HepG2 (cell line): ENCODE measurements at places on chromosomes 1 and 21. TPM values are rescaled to one million over a fixed set of nuclear protein-coding genes. Genes with fewer than 3 reads are reported as not detected.

DNA sequence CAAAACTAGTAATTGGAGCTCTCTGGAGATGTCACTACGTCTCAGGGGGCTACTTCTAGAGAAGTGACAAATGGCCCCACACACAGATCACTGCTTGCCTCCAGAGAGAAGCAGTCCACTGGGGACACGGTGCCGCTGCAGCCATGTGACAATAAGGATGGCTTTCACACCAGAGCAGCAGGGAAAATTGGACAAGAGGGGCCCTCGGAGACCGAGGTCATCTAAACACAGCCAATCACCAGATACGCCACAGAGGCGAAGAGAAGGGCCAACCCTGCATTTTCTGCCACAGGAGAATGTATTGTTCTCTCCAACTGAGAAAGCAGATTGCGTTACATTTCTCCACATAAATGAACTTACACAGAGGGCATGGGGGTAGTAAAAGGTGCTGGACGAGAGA is 51.2 kb upstream of the TIAM1 start:
- DNase-seq: no peak

DNA sequence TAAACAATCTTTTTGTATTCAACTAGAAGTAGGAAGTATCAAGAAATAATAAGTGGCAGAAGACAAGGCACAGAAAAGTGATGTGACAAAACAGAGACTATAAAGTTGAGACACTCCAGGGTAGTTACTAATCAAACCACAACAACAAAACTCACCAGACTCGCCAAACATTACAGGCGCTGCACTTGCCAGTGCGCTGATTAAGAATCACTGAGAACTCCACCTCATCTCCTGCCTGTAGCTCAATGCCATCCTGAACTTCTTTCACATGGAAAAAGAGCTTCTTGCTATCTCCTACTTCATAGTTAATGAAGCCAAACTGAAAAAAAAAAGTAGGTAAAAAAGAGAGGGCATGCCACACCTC is 2.8 kb upstream of the NRAS start:
- DNase-seq: no peak

Gene TLCD4
- 4.1 and 4.7 TPM in 2 replicates for polyA plus RNA-seq

Gene TIE1
- polyA plus RNA-seq: 0.58 and 2.5 TPM in 2 replicates

DNA sequence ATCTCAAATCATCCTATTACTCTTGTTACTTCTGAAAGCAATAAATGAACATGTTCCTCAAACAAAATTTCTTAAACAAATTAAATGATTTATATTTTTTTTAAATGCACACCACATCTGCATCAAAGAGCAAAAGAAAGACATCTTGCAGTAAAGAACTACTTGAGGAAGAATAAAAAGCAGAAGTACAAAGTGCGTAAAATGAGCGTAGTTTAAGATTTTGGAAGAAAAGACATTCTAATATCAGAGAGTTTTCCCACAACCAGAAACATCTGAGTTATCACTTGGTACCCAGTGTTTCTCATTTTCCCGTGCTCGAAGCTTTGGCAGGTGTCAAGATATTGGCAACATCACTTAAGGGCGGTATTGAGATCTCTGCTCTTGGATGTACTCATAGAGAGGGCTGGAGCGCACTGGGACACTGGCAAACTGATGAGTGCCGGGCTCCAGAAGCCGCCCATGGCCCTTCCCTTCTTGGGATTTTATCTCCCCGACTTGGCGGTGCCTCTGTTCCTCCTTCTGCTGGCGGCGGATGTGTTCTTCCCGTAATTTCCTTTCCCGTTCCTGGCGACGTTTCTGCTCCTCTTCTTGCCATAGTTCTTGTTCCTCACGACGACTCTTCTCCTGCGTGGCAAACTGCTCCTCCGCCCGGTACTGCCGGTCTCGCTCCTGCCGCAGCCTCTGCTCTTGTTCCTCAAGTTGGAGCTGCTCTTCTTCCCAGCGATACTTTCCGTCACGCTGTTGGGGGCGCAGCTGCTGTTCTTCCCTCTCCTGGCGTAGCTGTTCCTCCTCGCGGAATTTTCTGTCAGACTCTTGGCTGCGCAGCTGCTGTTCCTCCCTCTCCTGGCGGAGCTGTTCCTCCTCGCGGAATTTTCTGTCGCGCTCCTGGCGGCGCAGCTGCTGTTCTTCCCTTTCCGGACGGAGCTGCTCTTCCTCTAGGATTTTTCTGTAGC is 7.9 kb downstream of the TCHH start:
- no peak for DNase-seq

DNA sequence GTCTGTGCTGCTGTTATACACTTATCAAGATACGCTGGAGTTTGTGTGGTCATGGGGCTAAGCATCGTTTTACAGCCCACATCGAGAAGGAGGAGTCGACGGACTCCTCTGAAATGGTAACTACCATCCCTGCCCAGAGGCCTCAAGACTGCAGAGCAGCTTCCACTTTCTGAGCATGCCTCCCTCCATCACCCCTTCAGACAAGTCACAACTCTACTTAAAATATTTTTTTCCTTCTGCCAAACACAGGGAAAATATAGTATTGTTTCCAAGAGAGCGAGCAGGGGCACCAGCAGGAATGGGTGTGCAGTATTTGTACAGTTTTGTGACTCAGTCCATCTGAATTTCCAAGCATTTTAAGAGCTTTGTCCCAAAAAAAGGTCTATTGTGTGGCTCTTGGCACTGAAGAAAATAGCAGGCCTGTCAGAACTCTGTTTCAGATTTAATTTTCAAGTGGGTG is 14.1 kb downstream of the EVA1C start:
- DNase-seq: peak; percentile 23

Gene PODN
- 0.10 and 0.13 TPM in 2 replicates for polyA plus RNA-seq

GRCh38 chr1:109151146-109151990 is 37.5 kb downstream of the ELAPOR1 start:
- DNase-seq: peak; percentile 49

- no peak for DNase-seq
Observed at GRCh38 chr1:21261551-21262292, 28.5 kb downstream of the ECE1 start.

DNA sequence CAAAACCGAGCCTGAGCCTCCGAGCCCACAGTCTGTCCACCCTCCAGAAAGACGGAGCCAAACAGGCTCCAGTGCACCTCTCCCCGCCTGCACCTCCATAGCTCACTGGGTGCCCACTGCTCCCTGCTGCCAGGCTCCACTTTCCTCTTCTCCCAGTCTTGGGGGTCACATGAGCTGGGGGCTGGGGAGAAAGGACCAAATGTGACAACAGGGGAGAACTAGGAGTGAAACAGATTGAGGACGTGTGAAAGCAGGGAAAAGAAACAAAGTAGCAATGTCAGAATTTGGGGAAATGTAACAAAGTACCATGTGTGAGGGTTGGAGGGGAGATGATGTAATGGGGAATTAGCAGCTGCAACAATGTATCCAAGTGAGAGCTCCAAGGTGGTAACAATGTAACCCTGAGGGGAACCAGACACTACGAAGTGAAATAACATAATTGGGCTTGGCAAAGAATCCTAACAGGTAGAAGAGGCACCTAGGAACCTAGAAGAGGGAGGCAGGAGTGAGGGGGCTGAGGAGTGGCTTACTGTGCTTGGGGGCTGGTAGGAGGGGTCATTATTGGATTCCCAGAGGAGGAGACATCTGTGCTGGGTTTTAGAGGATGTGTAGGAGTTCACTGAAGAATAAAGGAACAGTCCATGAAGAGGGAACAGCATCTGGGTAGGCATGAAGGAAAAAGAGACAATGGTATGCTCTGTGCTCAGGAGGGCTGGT is 12.5 kb downstream of the SDC3 start:
- DNase-seq: no peak

Gene OLFML2B
- not detected in 2 replicates for polyA plus RNA-seq

GRCh38 chr1:40922969-40923368 is 56.5 kb upstream of the CTPS1 start:
- DNase-seq: no peak

DNA sequence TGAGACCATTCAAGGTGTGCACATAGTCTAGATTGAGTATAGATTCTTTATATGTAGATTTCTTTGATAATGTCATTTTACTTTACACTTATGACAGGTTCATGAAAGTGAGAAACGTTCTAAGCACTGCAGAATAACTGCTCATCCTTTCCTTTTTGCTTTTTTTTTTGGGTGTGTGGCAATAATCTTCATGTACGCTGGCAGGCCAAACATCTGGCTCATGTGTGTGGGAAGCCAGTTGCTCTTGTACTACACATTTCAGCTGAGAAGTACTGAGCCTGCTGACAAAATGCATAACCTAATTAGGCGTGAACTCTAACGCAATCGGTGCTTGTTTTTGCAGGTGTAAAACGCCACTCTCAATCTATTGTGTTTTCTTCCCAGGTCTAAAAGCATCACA is 350.8 kb upstream of the KAZN start:
- no peak for DNase-seq

Gene SFPQ
- 76.7 and 101 TPM in 2 replicates for polyA plus RNA-seq

GRCh38 chr1:211296396-211296795 is 30.2 kb upstream of the TRAF5 start:
- no peak for DNase-seq

Gene ATP1A1
- 627 and 705 TPM in 2 replicates for polyA plus RNA-seq

DNA sequence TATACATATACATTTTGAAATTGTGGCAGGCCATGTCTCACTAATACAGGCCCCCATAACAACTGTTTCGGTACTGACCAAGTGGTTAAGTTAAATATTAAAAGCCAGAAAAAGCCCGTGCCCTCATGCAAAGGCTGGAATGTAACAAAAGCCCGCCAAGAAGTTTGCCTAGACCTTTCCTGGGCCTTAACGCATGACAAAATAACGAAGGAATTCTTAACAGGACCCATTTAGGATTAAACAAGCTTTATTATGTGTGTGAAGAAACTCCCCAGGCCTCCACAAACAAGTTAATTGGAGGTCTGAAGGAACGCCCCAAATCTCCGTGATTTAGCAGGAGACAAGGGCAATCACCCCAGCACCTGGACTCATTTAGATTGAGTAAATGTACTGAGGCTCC is 42.4 kb downstream of the TNFSF4 start:
- no peak for DNase-seq

Gene ALDH4A1
- polyA plus RNA-seq: 229 and 240 TPM in 2 replicates

- DNase-seq: no peak
Observed at GRCh38 chr1:183723571-183723970, 70.5 kb upstream of the APOBEC4 start.

Gene MAPKAPK2
- polyA plus RNA-seq: 34.0 and 40.1 TPM in 2 replicates

GRCh38 chr1:21618059-21618458 is 51.1 kb downstream of the RAP1GAP start:
- DNase-seq: no peak

DNA sequence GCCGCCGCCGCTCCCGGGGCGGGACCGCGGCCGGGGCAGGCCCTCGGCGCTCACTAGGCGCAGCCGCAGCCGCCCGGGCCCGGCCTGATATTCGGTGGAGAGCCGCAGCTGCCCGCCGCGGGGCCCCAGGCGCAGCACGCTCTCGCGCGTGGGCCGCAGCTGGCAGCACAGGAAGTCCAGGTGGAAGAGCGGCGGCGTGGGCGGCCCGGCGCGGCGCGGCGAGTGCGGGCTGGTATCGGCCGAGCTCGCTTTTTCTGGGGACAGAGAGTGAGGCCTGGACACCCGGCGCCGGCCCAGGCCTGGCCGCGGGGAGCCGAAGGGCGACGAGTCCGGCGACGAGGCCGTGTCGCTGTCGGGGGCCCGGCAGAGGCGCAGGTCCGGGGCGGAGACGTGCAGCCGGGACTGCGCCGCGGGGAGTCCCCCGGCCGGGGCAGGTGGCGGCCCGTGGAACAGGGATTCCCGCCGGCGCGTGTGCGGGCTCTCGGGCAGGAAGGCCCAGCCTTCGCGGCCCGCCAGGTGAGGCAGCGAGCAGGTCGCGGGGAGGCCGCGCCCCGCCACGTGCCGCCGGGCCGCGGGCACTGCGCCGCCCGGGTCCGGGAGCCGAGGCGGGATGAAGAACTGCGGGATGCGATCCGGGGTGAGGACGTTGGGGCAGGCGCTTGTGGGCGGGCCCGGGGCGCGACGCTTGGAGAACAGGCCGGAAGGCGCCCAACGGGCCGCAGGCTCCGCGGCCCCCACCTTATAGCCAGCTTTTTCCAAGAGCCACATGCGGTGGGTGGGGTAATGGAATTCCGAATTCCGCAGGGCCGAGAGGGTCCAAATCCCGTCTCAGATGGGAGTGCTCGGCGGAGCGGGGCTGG is 1.2 kb downstream of the C2CD4D start:
- no peak for DNase-seq

Gene KANK4
- 10.9 and 16.1 TPM in 2 replicates for polyA plus RNA-seq

GRCh38 chr1:163082971-163083370 is 13.8 kb downstream of the RGS4 start:
- no peak for DNase-seq

Gene ZNF695
- 1.7 and 2.9 TPM in 2 replicates for polyA plus RNA-seq

Gene SPATA21
- polyA plus RNA-seq: 1.4 and 1.8 TPM in 2 replicates

Gene RBM11
- 0.14 and 0.26 TPM in 2 replicates for polyA plus RNA-seq

Gene DCST2
- polyA plus RNA-seq: 0.74 and 0.80 TPM in 2 replicates

- DNase-seq: no peak
Observed at GRCh38 chr1:41153750-41154274, 88.3 kb downstream of the SCMH1 start.

Gene TMEM125
- 0.03 TPM in 1 of 2 replicates, not detected in the other for polyA plus RNA-seq

- no peak for DNase-seq
Observed at GRCh38 chr1:13761883-13762282, 61.9 kb downstream of the PRDM2 start.
